Peyer's patch (tissue), 4 donors: ENCODE measurements at places on chromosomes 3 and 15. TPM values are rescaled to one million over a fixed set of nuclear protein-coding genes. Genes with fewer than 3 reads are reported as not detected.

GRCh38 chr3:20041197-20041780 is 1.0 kb downstream of the KAT2B start:
- peak; percentile 95 for DNase-seq

Gene PLSCR5
- not detected for total RNA-seq

DNA sequence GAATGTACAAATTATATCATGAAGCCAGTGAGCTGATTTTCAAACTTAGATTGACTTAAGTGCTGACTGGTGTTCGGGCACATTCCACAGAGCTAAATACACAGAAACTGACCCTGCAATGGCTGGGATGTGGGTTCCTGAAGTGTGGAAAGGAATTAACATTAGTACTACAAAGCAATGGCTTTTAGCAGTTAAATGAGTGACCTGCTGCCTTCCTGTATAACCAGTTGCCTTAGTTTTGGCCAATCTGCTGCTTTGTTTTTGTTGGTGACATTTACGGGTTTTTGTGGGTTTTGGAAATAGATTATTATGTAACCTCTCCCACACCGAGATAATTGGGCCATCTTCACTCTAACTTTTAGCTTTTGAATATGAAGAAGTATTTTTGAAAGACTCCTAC is 2.4 kb upstream of the SKIC8 start:
- DNase-seq, result no peak

GRCh38 chr3:184381261-184382224 is 1.7 kb downstream of the CHRD start:
- peak; percentile 53 for DNase-seq

GRCh38 chr3:58502872-58503271 is 11.0 kb downstream of the KCTD6 start:
- no peak for DNase-seq

Gene SRGAP3
- total RNA-seq, result 22.5 TPM
